ENCODE measurements at places on chromosomes 7 and 10. TPM values are rescaled to one million over a fixed set of nuclear protein-coding genes. Genes with fewer than 3 reads are reported as not detected.

DNA sequence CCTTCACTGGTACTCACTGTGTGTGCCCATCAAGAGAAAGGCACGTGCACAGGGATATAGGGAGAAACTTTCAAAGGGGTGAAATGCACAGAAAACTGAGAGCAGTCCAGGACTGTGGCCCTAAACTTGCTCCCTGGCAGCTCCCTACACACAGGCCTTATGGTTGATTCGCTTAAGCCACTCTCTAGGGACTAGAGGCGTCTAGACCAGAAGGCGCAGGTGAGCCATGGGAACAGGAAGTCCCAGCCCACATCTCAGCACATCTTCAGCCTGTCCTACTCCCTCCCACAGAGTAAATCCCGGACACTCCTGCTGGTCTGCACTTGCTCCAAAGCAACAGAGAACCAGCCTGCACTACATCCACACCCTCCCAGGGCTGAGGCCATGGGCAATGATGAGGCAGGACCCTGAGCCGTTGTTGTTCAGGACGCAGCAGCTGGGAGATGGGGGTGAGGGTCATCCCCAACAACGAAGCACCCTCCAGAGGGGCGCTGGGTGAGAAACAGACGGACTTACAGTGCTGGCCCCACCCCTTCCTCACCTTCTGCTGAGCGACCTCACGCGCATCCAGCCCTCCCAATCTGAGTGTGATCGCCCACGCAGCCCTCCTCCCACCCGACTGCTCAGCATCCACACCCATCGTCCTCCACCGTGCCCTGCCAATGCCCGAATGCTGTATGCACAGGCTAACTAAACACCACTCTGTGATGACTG is 109.3 kb downstream of the TNS3 start:
- peak overlapping the region; percentile 78 for H3K27ac ChIP-seq
- peaks cover 23% of the 10 kb centered on the region for H3K4me1 ChIP-seq
- H3K27me3 ChIP-seq: no peaks in the 10 kb centered on the region
- no peaks in the 10 kb centered on the region for H3K36me3 ChIP-seq
- DNase-seq: no peak

DNA sequence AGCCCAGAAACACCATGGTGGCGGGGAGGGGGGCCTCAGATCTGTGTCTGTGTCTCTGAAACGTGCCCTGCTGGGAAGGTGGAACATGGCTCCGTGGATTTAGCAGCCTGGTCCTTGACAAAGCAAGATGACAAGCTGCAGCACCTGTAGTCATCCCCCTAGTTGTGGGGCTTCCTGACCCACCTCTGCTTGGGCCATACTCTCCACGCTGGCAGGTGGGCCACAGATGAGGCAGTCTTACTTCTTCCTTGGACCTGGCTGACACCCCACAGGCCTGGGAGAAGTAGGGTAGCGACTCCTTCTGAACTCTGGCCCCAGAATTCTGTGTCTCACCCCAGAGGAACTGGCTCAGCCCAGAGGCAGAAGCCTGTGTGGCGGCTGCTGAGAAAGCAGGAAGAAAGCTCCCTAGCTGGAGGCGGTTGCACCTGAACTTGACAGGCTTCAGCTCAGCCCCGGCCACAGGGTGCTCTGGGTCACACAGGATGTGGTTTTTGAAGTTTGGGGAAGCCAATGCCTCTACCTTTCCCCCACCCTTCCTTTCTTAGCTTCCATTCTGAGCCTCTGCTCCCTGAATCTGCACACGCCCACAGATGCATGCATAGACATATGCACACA is 113.9 kb downstream of the ABLIM1 start:
- no peaks in the 10 kb centered on the region for H3K27me3 ChIP-seq
- peak overlapping the region; percentile 82 for H3K27ac ChIP-seq
- H3K4me3 ChIP-seq: no peak overlapping the region
- H3K4me1 ChIP-seq: peaks cover 71% of the 10 kb centered on the region

GRCh38 chr10:70557086-70557845 is 45.3 kb downstream of the PRF1 start:
- H3K4me3 ChIP-seq: no peak overlapping the region
- DNase-seq: no peak
- no peak overlapping the region for H3K27ac ChIP-seq

DNA sequence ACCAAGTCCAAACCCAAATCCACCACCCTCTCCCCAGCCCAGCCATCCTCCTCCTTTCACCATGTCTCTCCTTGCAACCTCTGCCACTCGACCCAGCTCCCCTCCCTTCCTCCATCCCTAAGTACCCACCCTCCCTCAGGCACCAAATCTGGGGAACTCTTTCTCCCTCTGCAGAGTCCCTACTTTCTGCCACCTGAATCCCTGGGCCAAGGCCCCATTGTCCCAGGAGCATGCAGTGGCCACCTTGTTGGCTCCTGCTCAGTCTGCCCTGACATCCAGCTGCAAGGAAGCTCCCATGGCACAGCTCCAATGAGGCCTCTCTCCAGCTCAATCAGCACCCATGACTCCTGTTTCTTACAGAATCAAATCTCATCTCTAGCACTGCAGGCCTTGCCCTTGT is 5.5 kb upstream of the UNC5B start:
- no peak overlapping the region for H3K27ac ChIP-seq
- no peak overlapping the region for H3K4me3 ChIP-seq
- H3K27me3 ChIP-seq: no peaks in the 10 kb centered on the region
- peaks cover 11% of the 10 kb centered on the region for H3K4me1 ChIP-seq
- DNase-seq: no peak

Gene GSTO2
- total RNA-seq: 0.63 TPM

Gene CPA5
- not detected for total RNA-seq
